ENCODE measurements at places on chromosomes 12 and 14.

DNA sequence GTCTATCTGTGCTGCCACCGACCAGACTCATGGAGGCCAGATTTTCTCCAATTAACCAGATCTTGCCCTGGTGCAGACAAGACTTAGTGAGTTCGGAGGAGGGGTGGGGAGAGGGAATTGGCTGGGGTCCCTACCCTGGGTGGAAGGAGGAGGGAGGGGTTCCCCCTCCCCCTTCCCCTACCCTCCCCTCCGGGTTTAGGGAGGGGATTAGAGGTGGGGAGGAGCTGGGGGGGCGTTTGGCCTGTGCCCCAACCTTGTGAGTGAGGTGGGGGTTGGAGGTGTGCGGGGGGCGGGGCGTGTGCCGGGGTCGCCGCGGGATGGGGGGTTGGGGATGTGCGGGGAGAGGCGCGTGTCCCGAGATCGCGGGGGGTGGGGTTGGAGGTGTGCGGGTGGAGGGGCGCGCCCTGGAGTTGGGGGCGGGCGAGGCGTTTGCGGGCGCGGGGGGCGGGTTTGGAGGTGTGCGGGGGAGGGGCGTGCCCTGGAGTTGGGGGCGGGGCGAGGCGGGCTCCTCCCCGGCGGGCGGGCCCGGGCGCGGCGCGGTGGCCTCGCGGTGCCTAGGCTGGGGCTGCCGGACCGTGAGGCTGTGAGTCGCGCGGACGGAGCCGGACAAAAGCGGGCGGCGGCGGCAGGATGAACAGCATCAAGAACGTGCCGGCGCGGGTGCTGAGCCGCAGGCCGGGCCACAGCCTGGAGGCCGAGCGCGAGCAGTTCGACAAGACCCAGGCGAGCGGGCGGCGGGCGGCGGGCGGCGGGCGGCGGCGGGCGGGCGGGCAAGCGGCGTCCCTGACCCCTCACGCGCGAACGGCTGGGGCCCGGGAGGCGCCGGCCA, at the start of gene HIP1R:
Gene HIP1R (plus strand): TSS at position 537 of the 829 bp plus-strand sequence. CDS start 94 bp downstream, at position 631.
- DNase-seq: peak; percentile 60

DNA sequence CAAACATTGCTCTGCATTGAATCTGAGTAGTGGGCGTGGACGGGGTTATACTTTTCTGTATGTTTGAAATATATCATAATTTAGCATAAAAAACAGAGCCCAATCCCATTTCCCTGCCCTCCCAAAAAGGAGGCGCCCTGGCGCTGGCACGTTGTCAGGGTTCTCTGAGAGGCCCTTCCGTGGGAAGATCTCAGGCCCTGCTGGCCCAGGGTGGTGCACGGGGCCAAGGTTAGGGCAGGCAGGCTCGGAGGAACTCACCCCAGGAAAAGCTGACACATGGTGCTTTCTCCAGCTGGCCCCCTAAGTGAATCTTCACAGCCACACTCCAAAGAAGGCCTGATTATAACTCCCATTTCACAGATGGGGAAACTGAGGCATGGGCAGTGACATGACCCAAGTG, 17.2 kb downstream of the DIO3 start:
- DNase-seq: no peak

DNA sequence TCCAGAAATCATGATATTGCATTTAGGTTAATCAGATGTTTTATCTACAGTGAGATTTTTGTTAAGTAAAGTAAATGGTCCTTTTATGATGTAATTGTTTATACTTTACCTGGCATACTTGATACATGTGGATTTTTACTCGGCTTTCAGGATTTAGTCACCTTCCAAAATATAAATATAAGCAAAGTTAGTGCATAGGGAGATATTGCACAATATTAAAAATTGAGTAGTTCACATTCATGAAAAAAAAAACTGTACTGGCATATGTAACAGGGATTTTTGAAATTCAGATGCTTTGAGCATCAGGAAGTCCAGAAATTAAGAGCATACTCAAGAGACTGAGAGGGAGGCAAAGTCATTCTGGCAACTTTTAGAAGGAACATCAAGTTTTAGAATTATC, 173.5 kb downstream of the PLCZ1 start:
- DNase-seq: no peak

DNA sequence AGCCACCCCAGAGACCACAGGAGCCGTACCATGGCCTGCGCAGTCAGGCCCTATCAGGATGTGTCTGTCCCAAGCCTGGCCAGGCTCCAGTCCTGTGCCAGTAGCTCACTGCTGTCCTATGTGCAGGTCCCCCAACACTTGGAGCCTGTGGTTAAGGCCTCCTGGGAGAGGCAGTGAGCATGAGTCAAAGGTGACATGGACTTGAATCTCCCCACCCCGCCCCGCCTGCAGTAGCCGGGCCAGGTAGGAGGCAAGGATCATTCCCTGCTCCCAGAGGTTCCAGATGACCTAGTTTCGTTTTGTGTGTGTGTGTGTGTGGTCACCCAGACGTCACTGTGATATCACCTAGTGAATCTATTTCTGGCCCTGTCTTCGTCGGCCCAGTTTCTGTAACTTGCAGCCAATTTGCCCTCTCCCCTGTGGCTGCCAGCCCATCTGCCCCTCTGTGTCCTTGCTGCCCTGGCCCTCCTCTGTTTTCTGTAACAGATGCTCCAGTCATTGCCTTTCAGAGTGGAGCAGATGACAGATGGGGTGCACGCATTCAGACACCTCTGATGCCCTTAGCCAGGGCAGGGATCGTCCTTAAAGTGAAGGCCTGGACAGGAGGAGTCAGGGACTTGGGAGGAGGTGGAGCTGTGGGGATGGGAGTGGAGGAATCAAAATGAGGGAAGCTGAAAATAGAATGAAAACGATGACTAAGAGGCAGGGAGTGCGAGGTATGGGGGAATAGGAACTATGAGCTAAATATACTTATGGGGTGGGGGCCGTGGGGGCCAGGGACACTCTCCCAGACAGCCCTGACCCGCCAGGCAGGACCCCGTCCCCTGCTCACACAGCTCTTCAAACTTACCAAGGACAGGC, 37.4 kb downstream of the SLC6A12 start:
- DNase-seq: no peak

GRCh38 chr14:99079061-99079727, 192.8 kb downstream of the BCL11B start:
- DNase-seq: no peak

DNA sequence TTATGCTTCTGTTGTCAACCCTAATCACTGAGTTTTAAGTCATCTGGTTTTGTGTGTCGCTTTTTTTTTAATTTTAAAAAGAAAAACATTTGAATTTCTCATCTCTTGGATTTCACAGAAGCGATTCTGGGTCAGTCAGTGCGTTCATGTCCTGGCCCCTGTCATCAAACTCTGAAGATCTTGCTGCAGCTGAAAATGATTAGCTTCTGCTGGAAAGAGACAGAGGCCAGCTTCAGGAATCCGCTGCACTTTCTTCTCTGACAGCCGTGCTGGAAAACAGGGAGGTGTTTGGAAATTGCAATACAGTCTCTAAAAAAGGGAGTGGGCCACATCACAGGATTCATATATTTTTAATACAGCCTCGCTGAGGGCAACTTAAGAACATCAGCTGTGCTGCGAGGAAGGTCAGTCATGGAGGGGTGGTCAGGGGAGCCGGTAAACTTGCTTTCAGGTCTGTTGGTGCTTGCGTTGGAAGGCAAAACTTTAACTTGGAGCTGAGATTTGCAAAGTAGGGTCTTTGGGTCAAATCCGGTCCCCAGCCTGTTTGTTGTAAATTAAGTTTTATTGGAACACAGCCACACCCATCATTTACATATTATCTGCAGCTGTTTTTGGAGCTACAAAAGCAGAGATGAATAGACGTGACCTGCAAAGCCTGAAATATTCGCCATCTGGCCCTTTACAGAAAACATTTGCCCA, 190.8 kb downstream of the AACS start:
- no peak for DNase-seq

DNA sequence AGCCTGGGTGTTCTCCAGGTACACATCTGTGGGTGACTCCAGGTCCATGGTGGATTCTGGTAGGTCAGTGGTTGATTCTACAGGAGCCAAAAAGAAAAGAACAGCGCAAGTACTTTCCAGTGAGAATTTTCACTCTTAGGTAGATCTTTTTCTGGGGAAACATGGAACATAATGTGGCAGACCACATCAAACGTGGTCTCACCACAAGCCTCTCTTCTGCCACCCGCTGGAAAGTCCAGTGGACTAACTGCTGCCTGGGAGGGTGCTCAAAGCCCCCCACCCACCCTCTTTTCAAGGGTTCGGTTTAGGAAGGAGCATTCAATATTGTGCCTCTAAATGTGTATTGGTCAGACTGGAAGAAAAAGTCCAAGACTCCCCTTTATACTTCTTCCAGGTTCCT, 36.1 kb upstream of the PRB2 start:
- DNase-seq: no peak

GRCh38 chr12:31727192-31727591, 1.6 kb downstream of the AMN1 start:
- DNase-seq: no peak

GRCh38 chr12:43884683-43885410, 49.0 kb downstream of the TMEM117 start:
- DNase-seq: no peak

DNA sequence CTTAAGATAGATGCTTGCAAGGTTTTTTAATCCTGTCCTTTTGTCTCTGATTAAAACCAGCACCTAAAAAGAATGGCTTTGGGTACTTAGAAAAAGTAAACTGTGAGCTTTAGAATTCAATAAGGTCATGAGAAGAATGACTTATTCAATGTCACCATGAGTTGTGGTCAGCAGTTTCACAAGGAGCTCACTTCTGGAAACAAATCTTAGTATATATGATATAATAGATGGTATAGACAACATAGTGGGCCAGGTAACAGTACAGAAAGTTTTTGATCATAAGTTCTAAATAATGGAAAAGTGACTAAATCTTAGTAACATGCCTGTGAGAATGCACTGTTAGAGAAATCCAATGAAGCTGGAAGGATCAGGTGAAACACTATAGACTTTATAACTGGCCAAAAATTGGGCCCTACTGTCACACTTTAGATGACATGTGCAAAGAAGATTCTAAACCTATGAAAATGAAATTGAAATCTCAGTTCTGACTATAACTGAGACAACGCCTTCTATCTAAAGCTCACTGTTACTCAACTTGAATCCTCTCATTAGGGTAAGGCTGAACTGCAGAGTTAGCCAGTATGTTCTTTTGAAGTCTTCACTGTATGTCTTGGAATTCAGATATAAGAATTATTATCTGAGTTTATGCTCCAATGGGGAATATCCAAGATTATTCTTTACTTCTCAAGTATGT, 42.4 kb upstream of the RAD51AP1 start:
- DNase-seq: no peak

DNA sequence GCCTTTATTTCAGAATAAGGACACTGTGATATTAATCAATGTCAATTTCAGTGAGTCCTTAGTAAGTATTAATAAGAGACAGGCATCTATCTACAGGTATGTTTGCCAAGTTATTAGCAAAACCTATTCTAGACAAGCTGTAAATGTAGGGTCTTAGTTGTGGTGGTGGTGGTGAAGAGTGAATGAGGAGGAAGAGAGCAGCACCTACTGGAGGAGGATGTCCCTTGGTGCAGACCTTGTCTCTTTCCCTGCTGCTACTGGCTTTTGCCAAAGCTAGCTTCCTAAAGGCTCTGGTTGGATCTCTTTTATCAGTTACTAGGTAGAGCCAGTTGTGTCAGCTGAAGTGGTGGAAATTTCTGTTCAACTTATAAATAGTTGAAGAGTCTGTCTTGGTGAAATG, 304.8 kb upstream of the ATP2B1 start:
- DNase-seq: no peak

DNA sequence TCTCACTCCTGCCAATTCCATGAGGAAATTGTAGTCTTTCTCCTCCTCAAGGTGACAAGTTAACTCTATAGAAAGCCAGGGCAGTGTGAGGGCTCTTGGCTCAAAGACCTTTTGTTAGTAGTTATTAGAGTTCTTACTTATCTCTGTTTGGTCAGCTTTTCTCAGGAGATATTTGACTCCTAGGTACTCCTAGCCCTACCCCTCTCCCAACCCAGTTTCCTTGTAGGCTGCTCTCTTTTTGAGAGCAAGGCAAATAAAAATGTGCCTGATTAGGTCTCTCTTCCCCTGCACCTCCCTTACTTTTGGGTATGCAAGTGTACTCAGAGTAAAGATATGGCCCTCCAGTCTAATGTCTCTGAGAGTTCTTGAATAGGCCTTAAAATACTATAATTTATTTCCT, 23.8 kb downstream of the BTG1 start:
- no peak for DNase-seq
